ENCODE measurements at places on chromosomes 3 and 15.

- no peak for DNase-seq
Observed at GRCh38 chr15:31504462-31504839, 177.8 kb downstream of the KLF13 start.

DNA sequence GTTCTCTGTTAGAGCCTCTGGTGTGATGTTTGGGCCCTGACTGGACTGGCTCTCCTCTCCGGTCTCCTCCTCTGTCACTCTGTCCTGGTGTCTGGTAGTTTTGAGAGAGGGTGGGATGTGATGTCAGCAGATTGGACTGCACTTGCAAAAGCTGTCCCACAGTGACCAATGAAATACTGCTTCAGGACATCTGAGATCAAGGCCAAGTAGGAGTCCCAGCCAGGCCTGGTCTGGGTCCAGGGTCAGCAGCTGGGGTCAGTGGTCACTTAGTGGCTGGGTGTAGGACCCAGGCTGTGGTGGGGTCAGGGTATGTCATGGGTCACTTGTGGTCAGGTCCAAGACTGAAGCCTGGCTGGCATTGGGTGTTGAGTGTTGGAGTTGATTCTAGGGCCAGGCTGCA lies 20.9 kb downstream of the ALDH1L1 start:
- no peak for DNase-seq

DNA sequence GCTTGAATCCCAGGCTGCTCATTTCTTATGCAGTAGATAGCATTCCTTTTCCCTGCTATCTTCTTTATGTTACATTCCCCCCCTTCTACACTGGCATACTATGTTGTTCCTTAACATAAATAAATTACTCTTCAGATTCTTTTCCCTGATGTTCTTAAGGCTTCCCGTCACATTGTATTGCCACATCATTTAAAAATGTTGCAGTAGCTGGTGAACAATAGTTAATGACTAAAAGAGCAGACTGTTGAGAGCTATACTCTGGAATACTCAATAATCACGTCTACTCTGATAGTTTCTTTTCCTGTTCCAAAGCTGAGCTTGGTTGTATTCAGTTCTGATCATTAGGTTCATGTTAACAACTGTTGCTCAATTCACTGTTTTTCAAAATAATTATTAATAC lies 219.9 kb downstream of the CHST2 start:
- DNase-seq = no peak

GRCh38 chr3:187624588-187624987 lies 45.6 kb downstream of the SST start:
- DNase-seq = no peak

- DNase-seq = no peak
Observed at GRCh38 chr3:127053026-127053425, 70.1 kb downstream of the PLXNA1 start.

DNA sequence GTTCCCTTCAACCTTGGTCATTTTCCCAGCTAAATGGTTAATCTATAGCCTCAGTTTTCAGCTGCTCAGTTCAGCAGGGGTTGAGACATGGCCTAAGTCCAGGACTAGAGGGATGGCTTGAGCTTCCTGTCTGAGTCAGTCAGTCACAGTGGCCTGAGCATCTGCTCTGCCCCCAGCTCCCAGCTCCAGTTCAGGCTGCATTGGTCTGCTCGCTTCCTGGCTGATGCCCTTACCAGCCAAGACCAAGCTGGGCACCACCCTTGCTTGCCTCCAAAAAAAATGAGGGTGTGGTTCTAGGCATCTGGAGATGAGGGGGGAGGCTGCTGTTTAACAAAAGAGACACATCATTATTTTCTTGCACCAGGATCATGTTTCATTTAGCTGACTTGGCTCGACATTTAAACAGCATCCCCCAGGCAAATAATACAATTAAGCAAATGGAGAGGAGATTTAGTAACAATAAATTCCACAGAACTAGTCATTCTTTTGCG lies 70.7 kb downstream of the WNT5A start:
- no peak for DNase-seq

GRCh38 chr15:37793851-37794250 lies 140.6 kb upstream of the TMCO5A start:
- no peak for DNase-seq

GRCh38 chr3:40751666-40752065 lies 226.9 kb downstream of the ZNF621 start:
- DNase-seq = no peak

GRCh38 chr15:88124199-88124598 lies 132.3 kb downstream of the NTRK3 start:
- no peak for DNase-seq

GRCh38 chr3:117628823-117629291 lies 919.3 kb downstream of the TUSC7 start:
- no peak for DNase-seq

DNA sequence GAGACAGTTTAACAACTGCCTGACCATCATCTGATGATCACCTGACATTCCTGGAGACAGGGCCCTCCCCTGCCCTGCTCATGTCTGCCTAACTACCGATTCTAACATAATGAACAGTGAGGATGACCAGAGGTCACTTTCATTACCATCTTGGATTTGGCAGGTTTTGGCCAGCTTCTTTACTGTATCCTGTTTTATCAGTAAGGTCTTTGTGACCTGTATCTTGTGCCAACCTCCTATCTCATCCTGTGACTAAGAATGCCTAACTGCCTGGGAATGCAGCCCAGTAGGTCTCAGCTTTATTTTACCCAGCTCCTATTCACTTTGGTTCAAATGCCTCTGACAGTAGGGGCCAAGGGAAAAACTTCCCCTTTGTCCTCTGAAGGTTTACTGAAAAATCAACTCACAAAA lies 40.2 kb downstream of the METTL6 start:
- DNase-seq = no peak

DNA sequence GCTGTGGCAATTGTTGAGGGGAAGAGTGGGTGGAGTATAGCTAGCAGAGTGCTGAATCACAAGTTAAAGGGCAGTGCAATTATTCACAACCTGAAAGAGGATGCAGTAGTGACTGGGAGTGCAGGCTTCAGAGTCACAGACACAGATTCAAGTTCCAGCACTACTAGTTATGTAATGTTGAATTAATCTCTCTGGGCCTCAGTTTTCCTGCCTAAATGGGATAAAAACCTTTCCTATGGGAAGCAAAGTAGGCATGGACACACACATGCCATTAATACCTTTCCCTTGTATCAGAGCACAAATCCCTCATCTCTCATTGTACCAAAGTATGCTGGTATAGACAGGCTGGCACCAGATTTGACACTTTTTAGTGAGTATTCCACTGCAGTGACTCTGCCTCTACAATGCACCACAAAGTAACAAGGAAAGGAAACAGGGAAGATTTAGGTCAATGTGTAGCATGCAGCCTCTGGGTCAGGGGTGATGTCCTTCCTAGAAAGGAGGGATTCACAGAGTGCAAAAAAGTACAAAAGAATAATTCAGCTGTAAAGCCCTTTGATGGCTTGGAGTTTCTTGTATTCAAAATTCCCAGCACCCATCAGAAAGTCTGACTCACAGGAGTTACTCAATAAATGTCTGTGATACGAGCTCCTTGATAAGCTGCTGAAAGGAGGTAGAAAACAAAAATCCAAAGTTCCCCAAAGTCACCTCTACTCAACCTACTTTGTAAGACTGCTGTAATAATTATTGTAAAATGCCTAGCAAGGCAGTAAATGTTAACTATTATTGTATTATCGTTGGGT lies 507.5 kb upstream of the TGFBR2 start:
- no peak for DNase-seq

- no peak for DNase-seq
Observed at GRCh38 chr15:82165948-82166376, 96.6 kb downstream of the EFL1 start.

- no peak for DNase-seq
Observed at GRCh38 chr15:100043068-100043641, 298.6 kb downstream of the ADAMTS17 start.

DNA sequence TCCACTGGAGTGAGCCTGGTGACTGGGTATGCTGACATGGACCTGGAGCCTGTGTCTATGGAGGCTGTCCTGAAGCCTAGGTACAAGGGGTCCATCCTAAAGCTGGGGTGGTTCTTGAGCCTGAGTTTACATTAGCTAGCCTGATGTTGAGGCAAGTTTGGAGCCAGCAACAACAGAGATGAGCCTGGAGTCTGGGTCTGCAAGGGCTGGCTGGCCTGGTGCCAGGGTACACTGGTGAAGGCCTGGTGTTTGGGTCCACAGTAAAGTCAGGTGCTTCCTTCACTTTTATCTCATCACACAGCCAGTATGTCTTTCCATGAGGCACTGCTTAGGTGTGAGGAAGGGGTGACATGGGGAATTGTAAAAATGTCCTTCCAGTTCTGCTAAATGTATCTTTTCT lies 49.5 kb downstream of the TP63 start:
- DNase-seq = no peak

DNA sequence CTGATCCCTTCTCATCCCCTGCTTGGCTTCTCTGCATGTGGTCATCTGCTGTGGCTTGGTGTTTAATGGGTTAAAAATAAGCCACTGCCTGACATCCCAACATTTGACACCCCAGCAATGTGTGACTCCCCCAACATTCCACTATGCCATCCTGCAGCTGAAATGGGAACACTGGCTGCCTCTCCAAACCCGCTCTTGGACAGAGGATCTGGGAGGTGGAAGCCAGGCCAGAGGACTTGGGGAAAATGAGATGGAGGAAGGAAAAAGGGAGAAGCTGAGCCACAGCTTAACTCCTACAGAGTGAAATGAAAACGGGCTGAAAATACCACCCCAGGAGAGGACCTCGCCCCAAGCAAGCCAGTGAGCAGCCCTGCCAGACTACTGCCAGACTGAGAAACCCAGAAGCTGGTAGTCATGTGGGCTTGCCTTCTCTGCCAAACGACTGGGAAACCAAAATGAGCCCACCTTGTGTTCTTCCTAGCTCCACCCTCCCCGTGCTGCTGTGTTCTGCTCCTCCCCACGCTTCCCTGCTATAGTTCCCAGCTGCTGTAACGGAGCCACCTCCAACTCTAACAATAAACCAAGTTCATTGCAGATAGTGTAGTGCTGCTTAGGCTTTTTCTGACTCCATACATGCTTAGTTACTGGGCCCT lies 13.7 kb downstream of the MAP1A start:
- DNase-seq = no peak

DNA sequence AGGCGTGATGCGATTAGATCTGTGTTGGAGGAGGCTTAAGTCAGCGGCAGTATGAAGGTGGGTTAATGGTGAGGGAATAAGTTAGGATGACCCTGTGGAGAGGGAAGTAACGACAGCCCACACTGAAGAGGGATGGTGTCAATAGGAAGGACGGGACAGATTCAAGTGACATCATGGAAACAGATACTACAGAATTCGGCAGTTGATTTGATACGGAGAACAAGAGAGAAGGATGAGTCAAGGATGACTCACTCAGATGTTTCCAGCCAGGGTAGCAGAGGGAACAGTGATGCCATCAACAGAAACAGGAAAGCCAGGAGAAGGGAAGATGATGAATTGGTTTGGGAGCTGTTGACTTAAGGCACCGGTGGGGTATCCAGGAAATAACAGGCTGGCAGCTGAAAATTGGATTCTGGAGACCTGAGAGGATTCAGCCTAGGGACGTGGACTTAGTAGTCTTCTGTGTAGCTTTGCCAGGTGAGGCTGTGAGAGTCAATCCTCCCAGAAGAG lies 38.0 kb downstream of the SHC4 start:
- no peak for DNase-seq

Measured in stimulated activated CD4-positive, alpha-beta T cell treated with anti-CD3 and anti-CD28 coated beads, Interleukin-1b, Interleukin-23, amount 100 ng/mL, for 1 hour (primary cell).